Stimulated activated CD8-positive, alpha-beta memory T cell treated with anti-CD3 and anti-CD28 coated beads, Interleukin-15, amount 100 ng/mL, for 4 hours (primary cell): ENCODE measurements at places on chromosomes 3 and 15.

- DNase-seq, result no peak
These were observed 6.8 kb downstream of the USP4 start for GRCh38 chr3:49333091-49333490.

DNA sequence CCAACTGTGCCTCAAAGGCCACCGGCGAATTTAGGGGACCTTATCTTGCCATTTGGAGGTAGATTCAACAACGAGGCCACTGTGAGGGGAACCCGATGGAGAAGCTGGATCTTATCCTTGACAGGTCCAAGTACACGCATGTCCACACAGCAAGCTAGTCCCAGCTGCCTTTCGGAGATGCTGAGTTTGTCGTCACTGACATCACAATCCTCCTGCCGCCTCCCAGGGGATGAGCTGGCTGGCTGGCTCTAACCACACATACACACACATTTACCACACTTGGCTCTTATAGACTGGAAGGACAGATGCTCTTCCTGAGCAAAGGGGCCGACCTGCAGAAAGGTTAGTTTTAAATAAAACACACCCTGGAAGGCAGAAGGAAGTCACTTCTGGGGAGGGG, 176.3 kb downstream of the STT3B start:
- DNase-seq, result no peak

DNA sequence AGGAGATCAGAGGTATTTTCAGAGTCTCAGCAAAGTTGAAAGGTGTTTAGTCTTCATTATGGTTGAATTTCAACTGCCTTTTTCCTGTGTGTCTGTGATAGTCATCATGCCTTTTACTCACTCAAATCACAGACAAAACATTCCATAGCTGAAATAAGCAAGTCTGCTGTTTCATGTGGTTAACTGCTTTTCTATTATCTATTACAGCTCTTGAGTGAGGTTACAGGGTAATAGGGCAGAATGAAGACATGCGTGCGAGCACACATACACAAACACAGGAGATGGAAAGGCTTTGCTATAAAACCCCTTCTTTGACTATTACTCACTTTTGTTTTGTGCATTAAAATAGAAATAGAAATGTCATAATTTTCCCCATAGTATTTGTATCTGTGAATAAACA, 192.6 kb upstream of the RARB start:
- no peak for DNase-seq

DNA sequence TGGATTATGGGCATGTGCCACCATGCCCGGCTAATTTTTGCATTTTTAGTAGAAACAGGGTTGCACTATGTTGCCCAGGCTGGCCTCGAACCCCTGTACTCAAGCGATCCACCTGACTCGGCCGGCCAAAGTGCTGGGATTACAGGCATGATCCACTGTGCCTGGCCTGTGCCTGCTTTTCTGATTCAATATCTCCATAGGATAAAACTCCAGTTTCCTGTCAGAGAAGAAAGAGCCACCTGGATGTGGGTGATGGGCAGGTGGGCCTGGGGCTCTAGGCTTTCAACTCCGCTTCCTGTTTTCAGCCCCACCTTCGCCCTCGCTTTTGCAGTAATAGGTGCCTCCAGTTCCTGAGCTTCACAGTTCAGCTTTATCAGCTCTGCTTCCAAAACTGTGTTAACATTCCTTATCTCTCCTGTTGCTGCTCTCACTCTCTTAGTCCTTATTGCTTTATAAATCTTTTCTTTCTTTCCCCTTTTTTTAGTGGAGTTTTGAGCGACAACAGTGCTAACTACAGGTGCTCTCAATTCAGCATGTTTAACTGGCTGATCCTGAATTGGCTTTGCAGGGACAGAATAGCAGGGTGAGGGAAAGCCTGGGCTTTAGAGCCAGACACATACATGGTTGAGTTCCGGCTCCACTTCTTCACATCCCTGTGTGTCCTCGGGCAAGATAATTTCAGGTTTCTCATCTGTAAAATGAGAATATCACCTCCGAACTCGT, 21.1 kb upstream of the PDE8A start:
- DNase-seq, result no peak

DNA sequence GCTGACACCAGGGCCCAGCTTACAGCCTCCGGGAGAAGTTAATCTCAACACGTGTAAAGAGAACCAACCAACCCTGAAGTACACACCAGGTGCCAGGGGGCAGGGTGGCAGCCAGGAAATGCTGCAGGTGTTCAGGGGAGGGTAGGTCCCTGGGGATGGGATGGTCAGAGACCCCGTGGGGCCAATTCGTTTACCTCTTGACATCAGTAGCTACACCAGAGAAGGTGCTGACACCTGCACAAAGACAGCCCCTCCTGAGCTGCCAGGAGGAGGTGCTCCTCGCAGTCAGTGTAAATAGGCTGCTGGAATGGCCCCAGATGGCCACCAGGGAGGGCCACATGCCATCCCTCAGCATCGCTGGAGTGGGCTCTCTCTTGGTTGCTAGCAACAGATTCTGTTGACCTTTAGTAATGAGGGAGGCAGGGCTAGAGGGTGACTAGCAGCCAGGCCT, 52.8 kb downstream of the CORO2B start:
- DNase-seq, result no peak

GRCh38 chr15:39573844-39574243, 7.0 kb upstream of the THBS1 start:
- DNase-seq, result no peak

- no peak for DNase-seq
These were observed 742 bp upstream of the SEMA7A start for GRCh38 chr15:74434263-74435136.

GRCh38 chr3:190973771-190974170, 111.3 kb upstream of the GMNC start:
- DNase-seq, result no peak

GRCh38 chr15:41561777-41562145, 2.7 kb downstream of the TYRO3 start:
- no peak for DNase-seq

DNA sequence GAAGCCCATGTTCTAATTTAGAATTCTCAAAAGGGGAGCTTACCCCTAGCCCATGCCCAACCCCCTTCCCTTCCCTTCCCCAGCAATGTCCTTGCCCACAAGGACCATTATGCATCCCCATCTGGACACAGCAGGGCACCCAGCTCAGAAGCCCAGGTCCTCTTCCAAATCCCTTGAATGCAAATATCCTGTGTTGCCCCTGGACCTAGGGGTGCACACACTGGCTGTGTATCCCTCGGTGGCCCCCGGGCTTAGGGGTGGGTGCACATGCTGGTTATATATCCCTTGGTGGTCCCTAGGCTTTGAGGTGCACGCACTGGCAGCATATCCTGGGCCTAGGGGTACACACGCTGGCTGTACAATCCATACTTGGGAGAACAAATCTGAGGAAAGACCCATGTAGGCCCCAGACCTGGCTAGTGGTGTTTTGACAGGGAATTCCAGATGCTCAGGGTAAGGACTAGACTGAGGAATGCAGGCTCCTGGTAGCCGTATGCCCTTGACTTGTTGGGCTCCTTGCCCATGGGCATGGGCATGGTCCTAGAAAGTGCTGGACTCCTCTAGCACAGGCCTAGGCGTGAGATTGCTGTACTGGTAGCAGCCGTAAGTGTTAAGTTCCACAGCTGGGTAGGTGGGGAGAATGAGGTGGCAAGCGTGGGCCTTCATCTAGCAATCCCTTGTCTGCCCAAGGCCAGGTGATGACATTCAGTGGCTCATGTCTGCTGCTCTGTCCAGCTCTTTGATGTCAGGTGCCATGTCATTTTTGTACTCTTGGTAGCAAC, 222.4 kb downstream of the OPA1 start:
- no peak for DNase-seq

- no peak for DNase-seq
These were observed 11.7 kb upstream of the TCF12 start for GRCh38 chr15:56906766-56907165.

GRCh38 chr3:100697723-100698285, 11.5 kb upstream of the TFG start:
- no peak for DNase-seq

- no peak for DNase-seq
These were observed 43.4 kb upstream of the LMCD1 start for GRCh38 chr3:8458238-8458661.

GRCh38 chr15:77804210-77804609, 171.5 kb upstream of the LINGO1 start:
- DNase-seq, result no peak

- DNase-seq, result no peak
These were observed 137.7 kb downstream of the BBX start for GRCh38 chr3:107660306-107660976.

DNA sequence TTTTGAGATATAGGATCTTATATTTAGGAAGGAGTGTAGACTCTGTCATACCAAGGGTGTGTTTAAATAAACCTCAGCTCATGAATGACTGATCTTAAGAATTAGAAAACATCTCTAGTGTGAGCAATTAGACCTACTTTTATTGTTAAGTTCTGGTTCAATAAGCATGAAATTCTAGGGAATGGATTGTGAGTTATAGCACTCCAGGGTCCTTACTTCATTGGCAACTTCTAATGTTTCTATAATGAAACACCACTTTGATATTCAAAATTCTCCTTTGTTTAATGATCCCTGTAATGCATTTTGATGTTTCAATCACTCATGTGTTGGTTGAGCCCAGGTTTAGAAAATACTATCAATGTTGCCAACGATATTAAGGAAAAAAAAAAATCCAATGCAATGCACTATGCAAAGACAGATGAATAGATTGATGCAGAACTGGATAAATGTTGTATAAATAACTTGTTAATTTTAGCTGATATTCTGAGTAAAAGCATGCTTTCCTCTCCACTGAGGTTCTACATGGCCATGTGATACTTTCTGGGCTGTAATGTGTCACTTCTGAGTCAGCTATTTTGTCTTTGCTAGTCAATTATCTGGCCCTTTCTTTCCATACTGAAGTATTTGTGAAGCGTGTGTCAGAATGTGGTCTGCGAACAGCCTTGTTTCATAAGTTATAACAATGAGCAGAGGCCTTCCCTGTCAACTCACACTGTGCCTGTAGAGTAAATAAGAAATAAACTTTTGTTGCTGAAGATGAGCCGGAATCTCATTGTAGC, 1035.9 kb downstream of the PLOD2 start:
- DNase-seq, result no peak

GRCh38 chr3:106206146-106206545, 337.3 kb upstream of the CBLB start:
- no peak for DNase-seq

- no peak for DNase-seq
These were observed 686 bp downstream of the VPS8 start for GRCh38 chr3:184812662-184813042.

DNA sequence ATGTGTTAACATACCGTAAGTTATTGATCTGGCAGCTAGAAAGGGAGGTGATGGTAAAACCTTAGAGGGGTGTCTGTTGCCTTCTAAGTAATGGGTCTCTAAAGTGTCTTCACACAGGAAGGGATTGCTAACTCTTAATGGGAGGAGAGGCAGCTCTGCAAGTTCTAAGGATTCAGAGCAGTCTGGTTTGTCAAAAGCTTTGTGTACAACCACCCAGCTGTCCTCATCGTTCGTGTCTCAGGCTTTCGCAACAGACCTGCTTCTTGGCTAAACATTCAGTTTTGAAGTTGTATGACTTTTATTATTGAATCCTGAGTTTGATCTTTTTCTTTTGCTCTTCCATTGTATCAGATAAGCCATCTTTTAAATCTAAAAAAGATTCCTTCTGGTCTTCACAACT, 404.9 kb downstream of the SQOR start:
- DNase-seq, result no peak

DNA sequence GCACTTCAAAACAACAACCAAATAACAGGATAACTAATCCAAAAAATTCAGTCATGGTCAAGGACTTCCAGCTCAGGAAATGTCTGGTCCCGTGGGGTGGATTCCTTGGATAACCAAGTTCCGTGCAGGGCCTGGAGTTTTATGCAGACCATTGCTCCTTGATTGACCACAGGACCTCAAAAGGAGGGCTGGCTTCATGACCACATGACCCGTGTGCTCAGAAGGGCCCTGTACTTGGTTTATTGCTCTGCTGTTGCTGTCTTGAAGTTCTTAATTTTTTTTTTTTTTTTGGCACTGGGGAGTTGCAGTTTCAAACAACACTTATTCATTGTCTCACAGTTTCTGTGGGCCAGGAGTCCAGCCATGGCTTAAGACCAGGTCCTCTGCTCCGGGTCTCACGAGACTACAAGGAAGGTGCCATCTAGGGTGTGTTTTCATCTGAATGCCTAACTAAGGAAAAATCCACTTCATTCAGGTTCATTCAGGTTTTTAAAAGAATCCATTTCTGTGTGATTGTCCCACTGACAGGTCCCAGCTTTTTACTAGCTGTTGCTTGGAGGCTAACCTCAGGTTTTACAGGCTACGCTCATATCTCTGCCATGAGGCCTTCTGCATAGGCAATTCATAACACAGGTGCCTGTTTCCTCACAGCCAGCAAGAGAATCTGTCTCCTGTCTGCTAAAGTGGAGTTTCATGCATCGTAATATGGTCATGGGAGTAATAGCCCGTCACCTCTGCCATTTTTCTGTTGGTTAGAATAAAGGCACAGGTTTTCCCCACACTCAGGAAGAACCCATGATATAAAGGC, 65.3 kb downstream of the FLNB start:
- no peak for DNase-seq

DNA sequence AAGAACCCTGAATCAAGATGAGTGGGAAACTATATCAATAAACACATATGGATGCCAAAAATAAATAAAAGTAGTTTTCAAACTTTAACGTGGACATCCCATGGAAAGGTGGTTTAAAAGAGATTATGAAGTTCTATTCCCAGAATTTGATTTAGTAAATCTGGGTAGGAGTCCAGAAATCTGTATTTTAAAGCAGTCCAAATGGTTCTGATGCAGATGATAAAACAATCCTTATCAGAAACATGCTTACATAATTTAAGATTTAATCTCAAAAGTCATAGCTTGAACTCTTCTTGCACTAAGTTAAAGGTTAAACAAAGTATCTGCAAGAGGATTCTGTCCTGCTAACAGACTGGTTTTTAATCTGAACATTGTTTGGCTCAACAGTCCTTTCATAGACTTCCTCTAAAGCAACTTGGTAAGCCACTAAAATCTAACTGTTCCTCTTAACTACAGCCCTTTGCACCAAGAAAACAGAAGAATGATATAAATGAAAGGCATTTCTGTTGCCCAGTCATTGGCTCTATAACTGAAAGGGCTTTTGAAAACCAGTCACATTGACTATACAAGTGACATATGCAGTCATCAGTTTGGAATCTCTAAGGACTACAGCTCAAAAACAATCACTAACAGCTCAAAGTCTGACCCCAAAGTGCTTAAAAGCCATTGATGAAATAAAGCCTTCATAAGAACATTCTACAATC, 23.4 kb upstream of the MAP4 start:
- DNase-seq, result no peak

DNA sequence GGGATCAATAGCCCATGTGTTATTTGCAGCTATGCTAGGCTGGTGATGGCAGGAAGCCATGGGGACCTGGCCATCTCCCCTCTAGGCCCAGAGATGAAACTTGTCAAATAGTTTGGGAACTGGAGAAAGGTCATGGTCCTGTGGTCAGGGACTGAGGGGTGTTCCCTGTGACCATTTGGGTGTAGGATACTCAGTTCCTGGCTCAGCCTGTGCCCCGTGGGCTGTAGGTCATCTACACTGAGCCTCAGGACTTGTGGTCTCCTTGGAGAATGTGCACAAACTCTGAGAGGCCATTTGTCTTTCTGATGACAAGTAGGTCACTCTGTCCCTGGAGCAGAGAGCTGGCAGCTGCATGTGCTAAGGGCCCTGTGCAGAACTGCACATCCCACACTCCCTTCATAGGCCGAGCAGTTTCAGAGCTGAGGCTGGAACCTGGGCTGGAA, 17.5 kb downstream of the GASK1A start:
- no peak for DNase-seq

- DNase-seq, result no peak
These were observed 3.6 kb downstream of the FAM107A start for GRCh38 chr3:58573640-58574039.

GRCh38 chr3:14886101-14886500, 61.3 kb upstream of the NR2C2 start:
- no peak for DNase-seq
